Posterior cingulate gyrus (tissue), 11 donors: ENCODE measurements at places on chromosomes 16 and 17.

GRCh38 chr17:38350035-38350434 lies 1.6 kb upstream of the SOCS7 start:
- DNase-seq: no peak

DNA sequence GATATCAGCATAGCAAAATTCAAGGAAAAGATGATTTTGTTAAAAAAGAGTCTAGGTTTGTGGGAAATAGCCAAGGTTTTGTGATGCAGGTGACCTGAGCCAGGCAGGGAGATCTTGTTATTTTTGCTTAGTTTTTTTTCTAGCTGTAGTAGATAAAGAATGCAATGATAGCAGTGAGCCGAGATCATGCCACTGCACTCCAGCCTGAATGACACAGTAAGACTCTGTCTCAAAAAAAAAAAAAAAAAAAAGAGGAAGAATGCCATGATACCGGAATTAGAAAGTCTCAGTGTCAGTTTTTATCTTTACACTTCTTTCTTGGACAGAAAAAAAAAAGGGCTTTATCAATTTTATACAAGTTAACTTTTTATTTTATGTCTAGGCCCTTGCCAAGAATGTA lies 27.5 kb downstream of the TMEM238L start:
- DNase-seq: no peak

- DNase-seq: no peak
These were observed 21.6 kb upstream of the PHOSPHO1 start for GRCh38 chr17:49252148-49252695.

DNA sequence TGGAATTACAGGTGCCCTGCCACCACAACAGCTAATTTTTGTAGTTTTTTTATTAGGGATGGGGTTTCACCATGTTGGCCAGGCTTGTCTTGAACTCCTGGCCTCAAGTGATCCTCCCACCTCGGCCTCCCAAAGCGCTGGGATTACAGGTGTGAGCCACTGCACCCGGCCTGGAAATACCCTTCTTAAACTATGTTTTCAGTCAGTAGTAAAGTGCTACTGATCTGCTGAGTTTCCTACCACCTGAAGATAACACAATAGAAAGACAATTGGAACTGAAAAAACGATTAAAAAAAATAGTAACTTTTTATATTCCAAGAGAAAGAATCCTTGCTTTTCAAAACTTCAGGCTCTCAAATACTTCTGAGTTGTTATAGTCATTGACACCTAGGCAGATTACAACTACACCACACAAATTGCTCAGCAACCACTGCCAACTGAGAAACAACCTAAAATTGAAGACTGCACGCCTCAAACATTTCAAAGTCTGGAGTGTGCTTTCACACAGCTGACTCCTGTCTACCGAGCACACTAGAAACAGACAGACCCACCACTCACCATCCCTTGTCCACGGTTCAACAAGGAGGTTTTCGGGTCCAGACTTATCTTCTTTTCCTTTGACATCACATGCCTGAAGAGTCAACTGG lies 40.9 kb downstream of the ZZEF1 start:
- DNase-seq: no peak

DNA sequence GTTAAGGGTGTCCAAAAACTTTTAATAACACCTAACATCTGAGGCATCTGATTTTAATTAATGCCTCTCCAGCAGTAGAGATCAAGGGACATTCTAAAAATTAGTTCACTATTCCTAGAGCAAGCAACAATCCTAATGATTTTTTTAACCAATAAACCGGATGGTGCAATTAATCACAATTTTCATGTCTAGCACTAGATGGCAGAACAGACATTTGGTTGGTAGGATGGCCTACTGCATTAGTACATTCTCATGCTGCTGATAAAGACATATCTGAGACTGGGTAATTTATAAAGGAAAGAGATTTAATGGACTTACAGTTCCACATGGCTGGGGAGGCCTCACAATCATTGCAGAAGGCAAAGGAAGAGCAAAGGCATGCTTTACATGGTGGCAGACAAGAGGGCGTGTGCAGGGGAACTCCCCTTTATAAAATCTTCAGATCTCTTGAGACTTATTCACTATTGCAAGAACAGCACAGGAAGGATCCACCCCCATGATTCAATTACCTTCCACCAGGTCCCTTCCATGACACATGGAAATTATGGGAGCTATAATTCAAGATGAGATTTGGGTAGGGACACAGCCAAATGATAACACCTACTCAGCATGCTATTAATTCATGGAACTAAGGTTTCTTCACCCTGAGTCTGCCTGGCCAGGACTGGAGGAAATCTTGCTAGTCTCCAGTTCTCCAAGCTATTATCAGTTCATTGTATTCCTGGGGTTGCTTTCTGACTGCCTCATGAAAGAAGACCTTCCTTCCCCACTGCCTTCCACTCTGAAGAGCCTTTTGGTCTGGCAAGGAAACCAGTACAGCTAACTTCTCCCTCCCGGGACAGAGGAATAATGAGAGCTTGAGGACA lies 24.8 kb downstream of the HS3ST3A1 start:
- no peak for DNase-seq

- DNase-seq: peak; percentile 89
These were observed 179.9 kb downstream of the SEC14L1 start for GRCh38 chr17:77320485-77321256.

GRCh38 chr17:60817192-60817591 lies 139.5 kb downstream of the BCAS3 start:
- no peak for DNase-seq

GRCh38 chr17:48564188-48565021 lies 13.7 kb downstream of the HOXB4 start:
- DNase-seq: no peak

DNA sequence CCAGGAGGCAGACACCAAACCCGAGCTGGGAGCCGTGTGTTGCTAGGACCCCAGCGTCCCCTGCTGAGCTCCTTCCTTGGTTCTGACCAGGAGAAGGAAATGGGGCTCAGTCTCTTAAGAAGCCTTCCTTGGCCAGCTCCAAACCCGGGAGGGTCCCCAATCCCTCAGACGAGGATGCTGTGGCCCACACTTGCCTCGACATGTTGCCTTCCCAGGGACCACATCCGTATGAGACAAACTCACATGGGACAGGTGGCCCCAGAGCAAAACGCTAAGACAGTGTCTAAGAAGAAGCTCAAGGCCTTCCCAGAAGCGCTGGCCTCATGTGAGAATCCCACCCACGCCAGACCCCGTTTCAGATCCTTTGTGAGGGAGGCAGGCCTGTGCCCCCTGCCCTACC lies 19.8 kb downstream of the LGALS9 start:
- no peak for DNase-seq

- no peak for DNase-seq
These were observed 51.7 kb downstream of the WNT3 start for GRCh38 chr17:46766493-46767491.

- DNase-seq: no peak
These were observed 59.7 kb downstream of the VMP1 start for GRCh38 chr17:59767176-59767575.

DNA sequence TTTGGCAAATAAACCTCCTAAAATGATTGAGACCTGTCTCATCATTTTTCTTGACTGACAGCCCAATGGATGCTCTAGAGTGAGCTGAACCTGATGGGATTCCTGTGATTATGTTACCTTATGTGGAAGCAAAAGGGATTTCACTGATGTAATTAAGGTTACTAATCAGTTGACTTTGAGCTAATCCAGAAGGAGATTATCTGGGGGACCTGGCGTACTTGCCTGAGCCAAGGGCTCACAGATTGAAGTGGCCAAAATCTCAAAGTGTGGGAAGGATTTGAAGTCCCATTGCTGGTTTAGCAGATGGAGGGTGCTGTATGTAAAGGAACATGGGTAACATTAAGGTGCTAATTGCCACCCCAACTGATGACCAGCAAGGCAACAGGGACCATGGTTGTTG lies 214.0 kb downstream of the CPPED1 start:
- DNase-seq: no peak

- no peak for DNase-seq
These were observed 40.0 kb downstream of the SOST start for GRCh38 chr17:43718544-43718943.

GRCh38 chr17:76579281-76579680 lies 6.4 kb downstream of the ST6GALNAC2 start:
- no peak for DNase-seq

DNA sequence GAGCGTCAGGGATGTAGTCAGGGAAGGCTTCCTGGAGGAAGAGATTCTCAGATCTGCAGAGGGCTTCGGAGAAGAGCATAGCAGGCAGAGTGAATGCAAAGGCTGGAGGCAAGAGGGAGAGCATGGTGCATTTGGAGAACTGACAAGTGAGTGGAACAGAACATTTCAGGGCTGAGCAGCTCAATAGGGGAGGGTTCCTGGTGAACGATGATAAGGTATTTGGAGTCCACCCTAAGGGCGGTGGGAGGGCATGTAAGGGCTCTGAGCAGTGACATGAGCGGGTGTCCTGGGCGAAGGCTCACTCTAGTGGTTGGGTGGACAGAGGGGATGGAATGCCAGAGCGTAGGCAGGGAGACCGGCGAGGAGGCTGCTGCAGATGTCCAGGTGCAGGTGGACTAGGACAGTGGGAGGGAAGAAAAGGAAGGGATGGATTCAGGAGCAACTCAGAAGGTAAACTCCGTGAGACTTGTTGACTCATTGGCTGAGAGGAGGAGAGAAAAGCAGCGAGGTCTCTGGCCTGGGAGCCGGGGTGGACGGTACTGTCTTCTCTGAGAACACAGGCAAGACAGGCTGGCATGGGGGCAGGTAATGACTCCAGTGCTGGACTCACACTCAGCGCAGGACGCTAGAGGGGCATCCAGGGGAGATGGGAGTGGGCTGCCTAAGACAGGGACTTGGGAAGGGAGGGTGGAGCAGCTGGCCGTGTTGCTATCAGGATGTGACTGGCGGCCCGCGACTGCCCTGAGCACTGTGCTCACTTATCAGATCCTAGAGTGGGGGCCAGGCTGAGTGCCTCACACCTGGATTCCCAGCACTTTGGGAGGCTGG lies 1.4 kb upstream of the PITPNA start:
- no peak for DNase-seq

GRCh38 chr16:59993101-59993500 lies 1259.0 kb upstream of the GOT2 start:
- peak; percentile 76 for DNase-seq

- DNase-seq: peak; percentile 69
These were observed 5.0 kb upstream of the BCL6B start for GRCh38 chr17:7017827-7018200.

DNA sequence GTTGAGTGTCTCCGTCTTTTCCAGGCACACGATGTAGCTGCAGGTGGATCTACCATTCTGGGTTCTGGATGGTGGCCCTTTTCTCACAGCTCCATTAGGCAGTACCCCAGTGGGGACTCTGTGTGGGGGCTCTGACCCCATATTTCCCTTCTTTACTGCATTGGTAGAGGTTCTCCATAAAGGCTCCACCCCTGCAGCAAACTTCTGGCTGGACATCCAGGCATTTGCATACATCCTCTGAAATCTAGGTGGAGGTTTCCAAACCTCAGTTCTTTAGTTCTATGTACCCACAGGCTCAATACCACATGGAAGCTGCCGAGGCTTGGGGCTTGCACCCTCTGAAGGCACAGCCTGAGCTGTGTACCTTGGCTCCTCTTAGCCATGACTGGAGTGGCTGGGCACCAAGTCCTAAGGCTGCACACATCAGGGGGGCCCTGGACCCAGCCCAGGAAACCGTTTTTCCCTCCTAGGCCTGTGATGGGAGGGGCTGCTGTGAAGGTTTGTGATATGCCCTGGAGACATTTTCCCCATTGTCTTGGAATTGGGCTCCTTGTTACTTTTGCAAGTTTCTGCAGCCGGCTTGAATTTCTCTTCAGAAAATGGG lies 14.0 kb downstream of the ABCC1 start:
- DNase-seq: no peak

GRCh38 chr16:1378804-1379303 lies 27.1 kb downstream of the GNPTG start:
- peak; percentile 25 for DNase-seq

GRCh38 chr17:38353668-38354067 lies 2.0 kb downstream of the SOCS7 start:
- peak; percentile 29 for DNase-seq

DNA sequence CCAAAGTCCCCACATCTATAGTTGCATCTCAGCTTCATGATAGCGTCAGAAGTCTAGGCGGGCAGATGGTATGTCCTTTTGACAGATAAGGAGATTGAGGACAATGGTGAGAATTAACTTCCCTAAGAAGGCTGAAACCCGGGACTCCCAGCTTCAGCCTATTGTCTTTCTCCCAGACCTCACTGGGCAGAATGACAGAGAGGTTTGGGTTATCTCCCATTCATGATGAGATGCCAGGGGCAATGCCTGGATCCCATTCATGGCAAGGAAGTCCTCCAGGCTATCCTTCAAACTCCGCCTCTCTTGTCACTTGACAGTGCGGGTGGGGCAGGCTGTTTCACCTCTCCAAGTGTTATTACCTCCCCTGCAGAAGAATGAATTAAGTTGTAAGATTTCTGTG lies 100.3 kb downstream of the IRX5 start:
- DNase-seq: no peak

GRCh38 chr16:9118170-9118569 lies 26.7 kb downstream of the HAPSTR1 start:
- DNase-seq: no peak

DNA sequence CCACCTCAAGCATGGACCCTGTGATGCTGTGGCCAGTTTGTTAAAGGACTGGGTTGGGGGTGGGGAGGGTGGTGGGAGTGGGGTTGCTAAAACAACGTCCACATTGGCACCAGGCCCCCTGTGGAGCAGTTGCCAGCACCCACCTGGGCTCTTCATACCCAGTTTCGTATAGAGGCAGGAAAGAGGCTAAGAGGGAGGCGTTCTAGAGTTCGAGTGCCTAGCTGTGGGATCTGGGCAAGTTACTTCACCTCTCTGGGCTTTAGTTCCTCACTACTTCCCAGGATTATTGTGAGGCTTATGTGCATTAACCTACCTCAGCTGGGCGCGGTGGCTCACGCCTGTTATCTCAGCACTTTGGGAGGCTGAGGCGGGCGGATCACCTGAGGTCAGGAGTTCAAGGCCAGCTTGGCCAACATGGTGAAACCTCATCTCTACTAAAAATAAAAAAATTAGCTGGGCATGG lies 1.4 kb downstream of the MFAP4 start:
- no peak for DNase-seq

GRCh38 chr16:3007059-3007956 lies 5.4 kb upstream of the CLDN9 start:
- DNase-seq: no peak

- no peak for DNase-seq
These were observed 106.4 kb upstream of the CES5A start for GRCh38 chr16:55981557-55981956.

- DNase-seq: no peak
These were observed 21.7 kb downstream of the KNOP1 start for GRCh38 chr16:19696328-19696727.

- no peak for DNase-seq
These were observed 2.7 kb downstream of the MPRIP start for GRCh38 chr17:17044846-17045561.
